ENCODE measurements at places on chromosomes 6 and 20.

DNA sequence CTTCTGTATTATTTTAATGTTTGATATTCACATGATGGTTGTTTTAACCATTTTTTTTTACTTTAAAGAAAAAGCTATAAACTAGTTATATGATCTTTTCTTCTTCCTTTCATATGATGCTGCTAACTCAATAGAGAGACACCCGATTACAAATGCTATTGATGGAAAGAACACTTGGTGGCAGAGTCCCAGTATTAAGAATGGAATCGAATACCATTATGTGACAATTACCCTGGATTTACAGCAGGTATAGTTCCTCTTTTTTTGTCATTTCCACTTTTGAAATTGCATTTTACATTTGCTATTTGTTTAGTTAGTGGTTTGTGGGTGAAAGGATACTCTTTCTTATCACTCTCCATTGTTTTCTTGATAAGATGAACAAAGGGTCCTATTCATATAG, 176.7 kb downstream of the LAMA2 start:
- no peak for DNase-seq

DNA sequence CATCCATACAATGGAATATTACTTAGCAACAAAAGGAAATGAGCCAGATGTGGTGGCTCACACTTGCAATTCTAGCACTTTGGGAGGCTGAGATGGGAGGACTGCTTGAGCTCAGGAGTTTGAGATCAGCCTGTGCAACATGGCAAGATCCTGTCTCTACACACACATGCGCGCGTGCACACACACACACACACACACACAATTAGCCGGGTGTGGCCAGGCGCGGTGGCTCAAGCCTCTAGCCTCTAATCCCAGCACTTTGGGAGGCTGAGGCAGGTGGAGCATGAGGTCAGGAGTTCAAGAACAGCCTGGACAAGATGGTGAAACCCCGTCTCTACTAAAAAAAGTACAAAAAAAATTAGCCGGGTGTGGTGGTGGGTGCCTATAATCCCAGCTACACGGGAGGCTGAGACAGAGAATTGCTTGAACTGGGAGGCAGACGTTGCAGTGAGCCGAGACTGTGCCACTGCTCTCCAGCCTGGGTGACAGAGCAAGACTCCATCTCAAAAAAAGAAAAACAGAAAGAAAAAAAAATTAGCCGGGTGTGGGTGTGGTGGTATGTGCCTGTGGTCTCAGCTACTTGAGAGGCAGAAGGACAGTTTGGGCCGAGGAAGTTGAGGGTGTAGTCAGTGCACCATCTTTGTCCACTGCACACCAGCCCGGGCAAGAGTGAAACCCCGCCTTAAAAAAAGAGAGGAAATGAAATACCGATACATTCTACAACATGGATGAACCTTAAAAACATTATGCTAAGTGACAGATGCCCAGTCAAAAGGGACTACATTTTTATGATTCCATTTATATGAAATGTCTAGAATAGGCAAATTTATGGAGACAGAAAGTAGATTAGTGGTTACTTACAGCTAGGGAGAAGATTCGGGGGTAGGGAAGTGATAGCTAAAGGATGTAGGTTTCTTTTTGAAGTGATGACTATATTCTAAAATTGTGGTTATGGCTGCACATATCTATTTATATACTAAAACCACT, 52.5 kb downstream of the RBL1 start:
- DNase-seq, result no peak

DNA sequence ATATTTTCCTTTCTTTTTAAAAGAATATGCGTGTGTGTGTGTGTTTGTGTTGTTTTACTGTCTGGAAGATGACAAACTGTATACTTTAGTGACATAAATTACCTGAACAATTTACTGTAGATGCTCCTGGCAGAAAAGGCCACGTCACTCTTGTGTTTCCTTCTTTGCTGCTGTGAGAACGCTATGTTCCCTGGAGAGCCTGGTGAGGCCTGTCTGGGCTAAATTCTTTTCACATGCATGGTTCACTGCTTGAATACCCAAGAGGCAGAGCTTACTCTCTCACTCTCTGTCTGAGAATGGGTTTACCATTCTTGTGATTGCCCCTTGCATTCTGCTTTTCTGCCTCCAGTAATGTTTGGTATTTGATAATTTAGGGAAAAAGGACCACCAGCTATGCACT, 64.3 kb downstream of the EDN1 start:
- peak; percentile 76 for DNase-seq

DNA sequence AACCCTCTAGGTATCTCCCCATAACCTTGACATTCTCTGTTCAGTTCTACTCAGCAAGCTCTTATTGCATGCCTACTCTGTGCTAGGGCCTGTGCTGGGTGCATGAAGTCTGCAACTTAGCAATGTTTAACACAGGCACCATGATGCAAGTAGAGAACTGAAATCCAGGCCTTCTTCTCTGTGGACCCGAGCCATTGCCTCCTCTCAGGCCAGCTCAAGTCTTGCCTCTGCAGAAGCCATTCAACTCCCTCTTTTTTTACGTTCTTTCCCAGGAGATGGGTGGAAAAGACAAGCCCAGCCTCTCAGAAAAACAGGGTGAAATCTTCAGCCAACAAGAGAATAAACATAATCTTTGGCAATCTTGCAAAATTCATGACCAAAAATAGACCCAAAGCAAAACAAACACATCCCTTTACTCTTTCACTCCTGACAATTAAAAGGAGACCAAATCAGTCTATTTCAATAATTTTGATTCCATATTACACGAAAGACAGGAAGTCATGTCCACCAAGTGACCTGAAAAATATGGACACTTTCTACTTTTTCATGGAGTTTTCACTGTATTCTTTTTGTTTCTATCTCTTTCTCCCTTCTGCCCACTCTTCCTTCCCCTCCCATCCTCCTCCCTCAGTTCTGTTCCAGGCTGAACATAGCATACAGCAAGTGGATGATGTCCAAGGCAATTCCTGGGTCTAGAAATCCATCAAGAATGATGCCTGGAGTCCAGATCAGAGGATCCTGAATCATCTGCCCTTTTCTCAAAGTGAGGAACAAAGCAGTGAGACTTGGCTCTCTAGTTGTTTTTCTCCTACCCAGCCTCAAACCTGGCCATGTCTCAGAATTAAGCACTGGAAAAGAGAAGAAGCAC, 45.4 kb upstream of the MOCS1 start:
- no peak for DNase-seq

DNA sequence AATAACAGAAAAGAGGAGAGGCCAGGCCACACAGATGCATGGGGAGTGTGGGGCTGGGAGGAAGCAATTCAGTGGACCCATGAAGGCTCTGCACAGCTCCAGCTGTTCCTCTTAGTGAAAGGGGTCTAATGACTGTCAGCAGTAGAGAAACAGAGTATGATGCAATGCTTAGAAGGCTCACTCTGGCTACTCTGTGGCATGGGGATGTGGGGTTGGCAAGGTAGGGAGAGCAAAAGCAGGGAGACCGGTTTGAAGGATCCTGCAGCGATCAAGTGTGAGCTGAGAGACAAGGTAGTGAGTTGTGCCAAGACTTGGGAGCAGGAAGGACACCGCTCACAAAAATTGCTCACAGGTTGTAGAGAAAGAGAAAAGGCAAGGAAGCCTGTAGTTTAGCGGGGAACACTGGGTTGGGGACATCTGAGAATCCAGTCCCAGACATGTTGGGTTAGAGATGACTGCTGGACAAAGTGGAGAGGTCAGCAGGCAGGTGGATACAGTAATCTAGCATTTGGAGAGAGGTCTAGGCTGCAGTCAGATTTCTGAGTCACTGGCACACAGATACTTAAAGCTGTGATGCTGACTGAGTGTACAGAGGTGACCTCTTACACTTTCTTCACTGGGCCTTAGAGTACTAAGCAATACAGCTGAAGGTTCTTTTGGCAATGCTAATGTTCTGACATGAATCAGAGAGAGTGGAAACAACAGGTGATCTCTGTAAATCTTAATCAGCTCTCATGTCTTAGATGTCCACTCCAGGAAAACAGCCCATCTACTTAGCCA, 27.1 kb downstream of the NAPB start:
- DNase-seq, result no peak

GRCh38 chr20:33070111-33071053, 9.1 kb upstream of the BPIFB4 start:
- no peak for DNase-seq

- DNase-seq, result peak; percentile 70
Observed at GRCh38 chr20:63183422-63184146, 32.3 kb downstream of the YTHDF1 start.

DNA sequence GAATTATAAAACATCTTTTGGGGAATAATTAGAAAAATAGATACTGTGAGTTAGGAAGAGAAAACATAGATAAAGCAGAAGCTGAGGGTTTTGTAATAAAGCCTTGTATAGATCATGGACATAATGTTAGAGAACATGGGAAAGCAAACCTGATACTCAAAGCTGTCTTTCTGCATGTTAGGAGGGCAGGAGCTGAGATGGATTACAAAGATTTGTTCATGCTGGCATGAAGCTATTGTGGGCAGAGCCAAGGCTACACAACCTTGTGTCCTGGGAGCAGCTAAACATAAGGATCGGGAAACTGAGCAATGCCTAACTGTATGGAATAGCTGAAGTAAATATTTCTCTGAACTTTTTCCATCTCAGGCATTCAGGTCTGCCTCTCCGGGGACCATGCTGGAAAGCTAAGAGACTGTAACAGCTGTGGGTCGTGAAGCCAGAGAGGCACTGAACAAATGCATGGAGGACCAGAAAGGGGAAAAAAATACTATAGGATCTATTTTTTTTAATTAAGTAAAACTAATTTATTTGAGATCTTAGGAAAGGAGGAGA, 28.2 kb upstream of the CNKSR3 start:
- no peak for DNase-seq

DNA sequence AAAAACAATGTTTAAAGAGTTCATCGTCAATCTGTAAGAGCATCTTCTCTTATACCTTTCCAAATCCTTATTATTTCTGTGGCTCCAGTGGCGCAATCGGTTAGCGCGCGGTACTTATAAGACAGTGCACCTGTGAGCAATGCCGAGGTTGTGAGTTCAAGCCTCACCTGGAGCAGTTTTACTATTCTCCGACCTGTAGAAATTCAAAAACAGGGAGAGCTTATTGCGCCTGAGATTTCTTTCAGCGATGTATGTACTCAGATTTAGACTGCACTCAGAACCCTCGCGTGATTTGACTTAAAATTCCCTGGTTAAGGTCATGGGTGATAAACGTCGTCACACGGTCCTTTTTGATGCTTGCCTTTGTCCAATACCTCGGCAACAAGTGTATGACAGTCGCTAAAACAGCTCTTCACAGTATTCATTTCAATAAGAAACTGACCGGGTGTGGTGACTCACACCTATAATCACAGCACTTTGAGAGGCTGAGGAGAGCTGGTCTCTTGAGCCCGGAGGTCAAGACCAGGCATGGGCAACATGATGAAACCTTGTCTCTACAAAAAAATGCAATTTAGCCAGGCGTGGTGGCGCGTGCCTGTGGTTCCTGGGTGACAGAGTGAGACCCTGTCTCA, 11.9 kb downstream of the GPX5 start:
- DNase-seq, result no peak

DNA sequence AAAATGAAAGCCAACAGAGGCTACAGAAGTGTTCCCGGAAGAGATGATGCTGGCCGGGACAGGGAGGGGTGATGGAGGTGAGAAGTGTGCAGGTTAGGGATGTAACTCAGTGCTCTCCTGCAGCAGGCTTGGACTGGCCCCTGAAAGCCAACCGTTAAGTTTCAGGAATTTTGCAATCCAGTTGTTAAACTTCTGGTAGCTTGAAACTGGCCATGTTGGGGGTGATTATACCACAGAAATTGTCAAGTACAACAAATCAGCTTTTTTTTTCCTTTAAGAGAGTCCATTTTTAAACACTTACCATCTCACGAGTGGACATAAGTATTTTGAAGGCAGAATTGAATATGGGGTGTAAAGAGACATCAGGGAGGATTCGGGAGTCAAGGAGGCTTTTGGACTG, 8.8 kb upstream of the SIRPB1 start:
- DNase-seq, result no peak

GRCh38 chr6:163085861-163086623, 328.5 kb upstream of the QKI start:
- no peak for DNase-seq

- DNase-seq, result no peak
Observed at GRCh38 chr20:24964506-24964840, 15.4 kb downstream of the CST7 start.

- no peak for DNase-seq
Observed at GRCh38 chr6:162377735-162378134, 349.8 kb downstream of the PRKN start.

- no peak for DNase-seq
Observed at GRCh38 chr6:136607204-136607931, 57.1 kb upstream of the MAP7 start.

DNA sequence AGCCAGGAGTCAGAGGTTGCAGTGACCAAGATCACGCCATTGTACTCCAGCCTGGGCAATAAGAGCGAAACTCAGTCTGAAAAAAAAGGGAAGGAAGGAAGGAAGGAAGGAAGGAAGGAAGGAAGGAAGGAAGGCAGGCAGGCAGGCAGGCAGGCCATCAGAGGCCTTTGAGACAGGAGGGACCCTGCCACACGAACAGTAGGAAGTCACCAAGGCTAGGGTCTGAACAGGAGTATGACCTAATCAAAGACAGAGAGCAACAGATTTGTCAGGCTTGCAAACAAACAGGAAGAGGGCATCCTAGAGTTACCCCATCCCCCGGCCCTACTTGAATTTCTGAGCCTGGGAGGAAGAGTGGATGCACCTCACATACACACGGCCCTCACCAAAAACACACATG, 67.1 kb downstream of the FGD2 start:
- DNase-seq, result no peak

DNA sequence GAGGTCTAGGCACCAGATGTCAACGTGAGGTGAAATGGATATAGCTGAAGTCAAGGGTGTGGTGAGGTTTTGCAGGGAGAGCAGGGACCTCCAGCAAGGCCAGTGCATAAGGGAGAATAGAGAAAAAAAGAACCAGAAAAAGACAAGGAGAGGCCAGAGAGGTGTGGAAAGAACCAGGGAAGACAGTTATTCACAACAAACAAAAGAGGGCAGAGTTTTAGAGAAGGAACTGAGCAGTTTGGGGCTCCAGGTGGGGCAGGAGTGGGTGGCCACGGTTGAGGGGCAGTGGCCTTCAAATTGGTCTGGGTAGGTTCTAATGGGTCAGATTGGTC, 11.6 kb upstream of the NQO2 start:
- DNase-seq, result no peak

DNA sequence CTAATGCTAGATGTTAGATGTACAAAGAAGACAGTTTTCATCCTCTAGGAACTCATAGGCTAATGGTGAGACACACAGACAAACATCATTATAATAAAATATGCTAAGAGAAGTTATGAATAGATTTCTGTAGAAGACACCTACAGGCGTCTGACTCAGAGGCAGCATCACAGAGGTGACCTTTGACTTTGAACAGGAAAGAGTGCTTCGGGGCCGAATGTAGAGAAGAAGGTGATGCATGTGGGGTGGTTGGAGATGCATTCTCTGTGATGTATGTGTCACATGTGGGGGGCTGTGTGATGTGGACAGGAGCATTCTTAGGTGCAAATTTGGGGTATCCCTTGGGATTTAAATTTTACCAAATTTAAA, 6.8 kb downstream of the GUCA1A start:
- peak; percentile 42 for DNase-seq

DNA sequence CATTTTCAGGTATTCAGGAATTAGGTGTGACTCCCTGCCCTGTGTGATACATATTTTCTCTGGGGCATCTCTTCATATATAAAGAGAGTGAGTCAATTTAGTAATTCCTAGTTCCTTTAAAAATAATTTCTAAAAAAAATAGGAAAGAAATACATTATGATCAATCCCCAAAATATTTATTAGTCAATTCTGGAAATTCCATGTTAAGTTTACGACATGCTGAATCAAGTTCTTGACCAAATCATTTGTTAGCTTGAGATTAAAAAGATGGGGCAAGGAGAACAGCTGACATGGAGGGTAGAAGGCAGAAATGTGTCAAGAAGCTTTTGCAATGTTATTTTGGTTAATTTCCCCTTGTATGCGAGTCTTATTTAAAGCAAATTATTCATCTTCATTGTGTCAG, 22.7 kb upstream of the PRDM1 start:
- DNase-seq, result peak; percentile 52

Measured in RWPE1 (cell line).